MM.1S (cell line): ENCODE measurements at places on chromosomes 4 and X.
A peak's percentile ranks its signal among the peaks of the same experiment; 100 is the strongest.

GRCh38 chrX:68307769-68308168 lies 125.5 kb downstream of the OPHN1 start:
- peak; percentile 32 for DNase-seq

DNA sequence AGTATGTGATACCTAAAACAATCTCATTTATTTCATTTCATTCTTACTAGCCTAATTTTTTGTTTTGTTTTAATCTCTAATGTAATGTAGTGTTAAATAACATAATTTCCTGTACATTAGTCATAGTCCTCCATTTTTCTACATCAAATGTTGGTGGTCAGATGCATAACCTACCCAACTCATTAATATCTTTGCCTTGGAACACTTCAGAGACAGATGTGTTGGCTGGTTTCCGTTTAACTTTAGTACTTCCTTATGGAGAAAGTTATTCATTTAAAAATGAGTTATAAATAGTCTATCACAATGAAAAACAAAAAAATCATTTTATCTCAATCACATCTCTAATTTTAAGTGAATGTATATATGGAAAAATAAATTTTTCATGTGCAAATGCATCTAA lies 190.2 kb downstream of the ANTXR2 start:
- DNase-seq, result no peak

DNA sequence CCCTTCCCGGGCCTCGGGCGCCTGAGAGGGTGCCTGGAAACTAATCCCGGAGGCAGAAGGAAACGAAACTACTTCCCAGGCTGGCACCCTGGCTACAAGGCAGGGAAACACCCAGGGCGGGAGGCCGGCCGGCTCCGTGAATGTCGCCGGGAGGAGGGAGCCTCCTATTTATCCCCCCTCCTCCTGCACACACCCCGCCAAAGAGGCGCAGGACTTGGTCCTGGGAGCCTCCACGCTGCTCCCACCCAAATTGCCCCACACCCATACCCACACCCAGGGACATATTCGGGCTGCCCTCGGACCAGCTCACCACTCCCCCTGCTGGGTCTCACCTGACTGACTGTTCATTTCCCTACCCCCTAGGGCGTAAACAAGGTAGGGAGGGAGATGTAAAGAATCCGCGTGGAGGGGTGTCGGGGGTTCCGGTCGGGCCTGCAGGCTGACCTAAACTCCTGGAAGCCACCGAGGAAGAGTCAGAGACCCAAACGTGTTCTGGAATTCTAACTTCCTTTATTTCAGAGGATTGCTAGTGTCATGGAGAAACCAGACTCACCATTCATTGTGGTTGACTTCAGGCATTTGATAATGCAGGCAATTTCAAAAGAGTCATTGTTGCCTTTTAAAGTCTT lies at the start of gene BTC:
BTC (minus strand) TSS at position 142 of the 629 bp plus-strand sequence. CDS start 198 bp downstream, outside the sequence.
- peak; percentile 84 for DNase-seq

DNA sequence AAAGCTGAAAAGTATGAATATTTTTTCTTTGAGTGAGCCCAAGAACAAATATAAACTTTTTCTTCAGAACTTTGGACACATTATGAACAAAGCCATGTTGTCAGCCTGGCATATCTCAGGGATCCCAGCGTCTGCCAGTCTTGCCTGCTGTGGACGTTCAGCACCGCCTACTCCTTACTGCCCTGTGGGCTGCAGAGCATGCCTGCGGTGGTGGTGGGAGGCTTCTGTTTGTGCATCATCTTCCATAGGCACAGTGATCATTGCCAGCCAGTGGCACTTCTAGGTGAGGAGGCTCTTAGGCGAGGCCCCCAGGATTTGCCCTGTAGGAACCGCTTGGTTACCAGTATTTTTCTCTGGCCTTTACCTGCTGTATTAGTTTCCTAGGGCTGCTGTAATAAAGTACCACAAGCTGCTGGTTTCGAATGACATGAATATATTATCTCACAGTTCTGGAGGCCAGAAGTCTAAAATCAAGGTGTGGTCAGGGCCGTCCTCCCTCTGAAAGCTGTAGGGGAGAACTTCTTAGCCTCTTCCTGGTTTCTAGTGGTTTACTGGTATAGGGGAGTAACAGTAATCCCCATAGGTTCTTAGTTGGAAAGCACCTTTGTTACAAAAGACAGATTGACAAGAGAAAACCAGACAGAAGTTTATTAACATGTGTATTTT lies 15.4 kb downstream of the ANXA3 start:
- DNase-seq, result peak; percentile 55

DNA sequence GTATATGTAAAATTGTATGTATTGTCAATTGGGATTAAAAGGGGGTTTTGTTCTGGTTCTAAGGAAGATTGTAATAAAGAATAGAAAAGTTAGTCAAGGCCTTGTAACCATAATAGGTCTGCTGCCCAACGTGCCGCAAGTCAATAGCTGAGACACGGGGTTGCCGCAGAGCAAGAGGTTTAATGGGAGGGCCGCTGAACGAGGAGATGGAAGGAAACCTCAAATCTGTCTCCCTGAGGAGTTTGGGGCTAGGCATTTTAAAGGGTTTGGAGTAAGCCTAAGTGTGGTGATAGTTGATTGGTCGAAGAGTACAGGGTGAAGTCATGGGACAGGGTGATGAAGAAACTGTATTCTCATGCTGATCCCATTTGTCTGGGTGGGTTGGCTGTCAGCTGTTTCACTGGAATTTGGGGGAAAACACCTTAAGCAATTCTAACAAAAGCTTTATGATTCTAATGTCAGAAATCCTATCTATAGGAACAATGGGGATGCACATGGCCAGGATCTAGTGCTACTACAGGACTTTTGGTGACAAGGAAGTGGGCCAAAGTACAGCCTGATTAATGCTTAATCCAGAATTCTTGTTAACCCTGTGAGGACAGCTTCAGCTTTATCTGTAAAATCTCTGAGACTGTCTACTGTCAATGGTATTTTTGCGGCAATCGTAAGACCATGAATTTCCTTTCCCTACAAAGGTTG lies 86.9 kb downstream of the RELL1 start:
- no peak for DNase-seq

- no peak for DNase-seq
Observed at GRCh38 chr4:158767451-158767850, 1.4 kb upstream of the FNIP2 start.

- DNase-seq, result peak; percentile 68
Observed at GRCh38 chrX:138711399-138712347, at the start of gene FGF13. Gene FGF13 (minus strand): TSS chrX:138711717. CDS start chrX:138711003, 714 bp downstream.

GRCh38 chr4:35025152-35025834 lies 1219.0 kb downstream of the ARAP2 start:
- DNase-seq, result no peak

DNA sequence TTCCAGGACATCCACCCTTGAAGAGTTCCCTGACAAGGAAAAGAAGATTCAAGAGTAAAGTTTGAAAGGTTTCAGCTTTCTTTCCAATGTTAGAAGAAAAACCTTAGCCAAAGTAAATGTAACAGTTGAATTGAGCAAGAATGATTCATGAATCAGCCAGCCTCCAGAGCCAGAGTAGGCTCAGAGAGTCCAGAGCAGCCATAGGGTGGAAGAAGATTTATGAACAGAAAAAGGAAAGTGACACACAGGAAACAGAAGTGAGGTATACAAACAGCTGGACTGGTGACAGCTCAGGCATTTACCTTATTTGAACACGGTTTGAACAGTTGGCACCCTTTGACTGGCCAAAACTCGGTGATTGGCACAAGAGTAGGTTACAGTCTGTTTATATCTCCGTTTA lies 63.2 kb downstream of the QDPR start:
- peak; percentile 6 for DNase-seq

DNA sequence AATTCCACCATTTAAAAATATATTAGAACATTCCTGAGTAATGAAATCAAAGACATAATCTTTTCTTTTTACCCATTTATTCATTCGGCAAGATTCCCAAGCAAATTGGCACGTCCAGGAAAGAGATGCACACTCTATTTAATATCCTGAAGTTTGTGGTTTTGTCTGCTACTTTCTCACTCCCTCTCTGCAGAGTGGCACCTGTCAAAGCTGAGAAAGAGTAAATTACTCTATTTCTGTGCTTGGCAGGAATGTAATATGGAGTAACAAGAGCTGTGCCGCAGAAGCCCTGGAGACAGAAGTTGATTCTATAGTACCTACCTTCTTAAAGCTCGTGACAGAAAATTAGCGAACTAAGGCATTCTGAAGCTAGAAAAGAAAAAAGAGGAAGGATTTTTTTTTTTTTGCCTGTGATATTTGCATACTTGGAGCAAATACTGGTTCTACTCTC lies 5.5 kb downstream of the GSTCD start:
- DNase-seq, result peak; percentile 50

DNA sequence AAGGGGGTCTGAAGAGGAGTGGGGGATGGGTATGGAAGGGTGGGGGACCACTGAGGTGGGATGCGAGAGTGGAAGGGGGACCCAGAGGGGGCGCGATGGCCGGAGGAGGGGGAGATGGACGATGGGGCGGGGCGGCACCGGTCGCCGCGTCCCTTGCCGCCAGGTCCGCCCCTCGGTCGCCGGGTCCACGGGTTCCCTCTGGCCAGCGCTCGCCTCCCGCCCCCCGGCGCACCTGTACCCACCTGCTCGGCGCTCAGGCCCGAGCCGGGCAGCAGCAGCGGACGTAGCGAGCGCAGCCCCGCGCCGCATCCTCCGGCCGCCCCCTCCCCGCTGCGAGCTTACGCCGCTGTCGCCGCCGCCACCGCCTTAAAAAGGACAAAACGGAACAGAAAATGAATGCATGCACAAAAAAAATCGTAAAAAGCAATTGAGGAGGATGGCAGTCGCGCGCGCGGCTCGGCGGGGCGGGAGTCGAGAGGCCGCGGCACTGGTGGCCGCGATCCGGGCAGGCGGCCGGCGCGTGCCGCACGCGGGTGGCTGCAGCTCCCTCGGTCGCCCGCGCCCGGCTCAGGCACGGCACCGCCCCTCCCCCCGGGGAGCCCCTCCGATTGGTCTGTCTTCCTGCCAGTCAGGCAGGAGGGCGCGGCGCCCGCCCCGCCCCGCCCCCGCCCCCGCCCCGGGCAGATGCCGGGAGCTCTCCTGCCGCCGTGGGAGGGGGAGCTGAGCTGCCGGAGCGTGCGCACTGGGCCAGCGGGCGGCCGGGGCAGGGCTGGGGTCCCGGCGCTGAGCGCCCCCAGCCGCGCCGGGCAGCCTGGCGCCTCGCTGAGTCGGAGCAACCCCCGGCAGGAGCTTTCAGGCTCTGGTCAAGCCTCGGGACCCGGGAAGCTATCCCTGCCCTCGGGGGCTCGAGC lies at the start of gene JAKMIP1:
JAKMIP1 (minus strand) TSS at position 539 of the 911 bp plus-strand sequence. CDS start 87,699 bp downstream, outside the sequence.
- DNase-seq, result peak; percentile 81

- DNase-seq, result no peak
Observed at GRCh38 chr4:37631551-37631950, 54.6 kb downstream of the RELL1 start.

GRCh38 chr4:108029016-108029720 lies 39.5 kb downstream of the HADH start:
- DNase-seq, result peak; percentile 52

DNA sequence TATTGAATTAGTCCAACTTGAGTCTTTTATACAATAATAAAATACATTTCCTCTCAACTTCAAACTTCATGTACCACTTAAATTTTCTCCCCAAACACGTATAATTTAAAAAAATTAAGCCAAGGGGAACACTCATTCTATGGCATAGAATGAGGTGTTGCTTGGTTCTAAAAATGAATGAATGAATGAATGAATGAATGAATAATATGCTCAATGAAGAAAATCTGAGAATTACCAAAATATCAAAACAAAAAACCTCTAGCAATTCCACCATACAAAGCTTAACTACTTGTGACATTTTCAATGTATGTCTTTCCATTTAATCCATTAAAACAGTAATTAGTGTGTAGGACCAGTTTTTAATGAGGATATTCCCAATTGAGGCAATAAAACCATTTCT lies 62.7 kb upstream of the PLAC8 start:
- no peak for DNase-seq

DNA sequence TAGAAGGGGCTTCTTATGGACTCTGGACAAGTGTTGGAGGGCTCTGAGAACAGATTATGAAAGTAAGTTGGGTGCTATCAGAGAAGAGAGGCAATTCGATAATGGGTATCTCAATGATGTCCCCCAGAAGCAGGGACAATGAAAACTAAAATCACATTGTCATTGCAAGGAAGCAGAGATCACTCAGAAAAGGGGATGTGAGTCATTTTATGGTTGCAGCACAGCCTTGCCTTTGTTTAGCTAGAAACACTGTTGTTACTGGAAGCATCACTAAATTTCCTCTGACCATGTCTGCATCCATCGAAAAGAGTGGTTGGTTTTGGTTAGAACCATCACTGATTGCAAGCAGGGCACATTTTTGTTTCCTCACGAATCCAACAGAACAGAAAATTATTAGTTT lies 246.8 kb upstream of the NWD2 start:
- no peak for DNase-seq

- DNase-seq, result no peak
Observed at GRCh38 chr4:37591349-37591748, 94.8 kb downstream of the RELL1 start.

- DNase-seq, result no peak
Observed at GRCh38 chr4:28636971-28637370, 1776.3 kb downstream of the STIM2 start.

DNA sequence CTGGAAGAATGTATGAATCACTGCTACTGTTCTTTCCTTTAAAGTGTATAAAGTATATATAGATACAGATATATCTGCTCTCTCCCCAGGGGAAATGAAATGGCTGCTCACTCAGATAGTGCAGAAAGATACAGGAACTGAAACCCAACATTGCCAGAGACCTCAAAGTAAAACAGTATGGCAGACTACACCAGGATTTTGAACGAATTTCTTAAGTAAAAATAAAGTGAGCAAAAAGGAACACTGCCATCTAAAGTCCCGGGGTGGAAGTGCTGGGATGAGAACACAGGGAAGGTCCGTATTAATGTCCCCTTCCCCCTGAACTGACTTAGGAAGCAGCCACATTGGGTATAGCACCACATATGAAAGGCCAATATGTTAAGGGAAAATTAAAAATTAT lies 93.4 kb downstream of the TMA16 start:
- DNase-seq, result peak; percentile 24

DNA sequence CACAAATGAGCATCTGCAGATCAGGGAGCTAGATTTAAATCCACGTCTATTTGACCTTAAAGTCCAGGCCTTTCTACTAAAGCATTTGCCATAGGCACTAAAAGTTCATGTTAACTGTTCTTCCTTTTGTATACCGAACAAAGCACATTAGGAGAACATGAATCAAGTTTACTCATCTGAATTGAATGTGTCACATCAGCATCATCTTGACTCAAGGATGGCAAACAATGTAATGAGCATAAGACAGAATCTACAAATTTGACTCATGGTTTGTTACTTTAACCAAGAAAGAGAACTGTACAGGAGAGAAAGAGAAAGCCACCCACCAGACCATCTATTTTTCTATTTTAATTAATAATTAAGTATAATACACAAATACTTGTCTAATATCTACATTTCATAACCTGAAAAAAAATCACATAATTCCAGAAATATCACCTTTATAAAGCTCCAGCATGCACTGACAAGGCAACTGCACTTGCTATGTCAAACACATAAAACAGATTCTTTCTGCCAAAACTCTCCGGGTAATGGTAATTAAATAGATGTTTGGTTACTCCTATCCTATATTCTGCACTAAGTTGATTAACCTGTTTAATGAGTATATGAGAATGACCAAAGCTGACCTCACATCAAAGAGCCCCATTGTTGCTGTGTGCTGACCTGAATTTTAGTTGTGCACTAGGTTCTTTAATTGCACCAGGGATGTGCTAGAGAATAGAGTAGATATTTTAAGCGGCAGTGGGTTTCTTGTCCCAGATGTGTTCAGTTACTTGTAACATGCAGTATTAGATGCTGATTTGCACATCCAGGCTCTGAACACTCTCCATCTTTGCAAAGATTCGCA lies 42.5 kb upstream of the LEF1 start:
- no peak for DNase-seq

GRCh38 chrX:69158166-69158980 lies 6.9 kb downstream of the PJA1 start:
- no peak for DNase-seq

GRCh38 chr4:82261084-82261483 lies 112.7 kb downstream of the HNRNPD start:
- no peak for DNase-seq
